NCI-H187 (cell line): ENCODE measurements at places on chromosomes 7 and 10.

GRCh38 chr10:129971381-129972144 is 7.5 kb upstream of the EBF3 start:
- DNase-seq, result no peak

DNA sequence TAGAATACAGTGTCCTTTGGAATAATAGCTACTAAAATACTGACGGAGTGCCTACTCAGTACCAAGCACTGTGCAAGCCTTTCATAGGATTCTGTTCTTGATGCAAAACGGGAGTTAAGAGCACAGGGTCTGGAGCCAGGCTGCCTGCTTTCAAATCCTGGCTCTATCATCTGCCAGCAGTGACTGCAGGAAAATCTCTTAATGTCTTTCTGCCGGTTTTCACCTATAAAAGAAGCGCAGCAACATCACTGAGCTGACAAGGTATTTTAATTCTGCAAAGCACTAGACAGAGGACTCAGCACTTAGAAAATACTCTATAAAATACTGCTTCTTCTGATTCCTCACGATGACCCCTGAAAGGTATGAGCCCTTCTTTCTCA is 659 bp downstream of the FIGNL1 start:
- DNase-seq, result no peak

- DNase-seq, result no peak
Measured at GRCh38 chr10:68132391-68132790, 23.1 kb downstream of the MYPN start.

DNA sequence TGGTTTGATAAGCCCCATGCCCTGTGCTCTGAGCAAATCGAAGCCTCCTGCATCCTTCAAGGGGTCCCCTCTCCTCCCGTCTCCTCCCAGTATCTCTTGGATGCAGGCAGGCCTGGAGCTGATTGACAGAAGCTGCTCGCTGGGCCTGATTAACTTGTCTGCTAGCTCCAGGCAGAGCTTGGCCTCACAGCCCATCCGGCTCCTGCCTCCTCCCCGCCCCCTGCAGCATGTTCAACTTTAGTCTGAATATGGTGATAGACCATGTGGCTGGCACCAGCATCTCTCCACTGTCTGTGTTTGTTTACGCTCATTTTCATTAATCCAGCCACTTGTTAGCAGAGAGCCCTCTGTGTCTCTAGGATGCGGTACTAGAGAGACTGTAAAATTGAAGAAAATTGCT is 432.2 kb downstream of the DPP6 start:
- no peak for DNase-seq

GRCh38 chr10:97411406-97411805 is 10.3 kb upstream of the RRP12 start:
- DNase-seq, result no peak

GRCh38 chr10:78336402-78336791 is 302.7 kb downstream of the RPS24 start:
- DNase-seq, result no peak
